Pulmonary artery endothelial cell (primary cell): ENCODE measurements at places on chromosomes 1 and 21. TPM values are rescaled to one million over a fixed set of nuclear protein-coding genes. Genes with fewer than 3 reads are reported as not detected.

VANGL2 gene
- total RNA-seq = not detected in 2 replicates

PPIAL4G gene
- not detected in 2 replicates for total RNA-seq

OR2L8 gene
- total RNA-seq = not detected in 2 replicates

CLCA1 gene
- total RNA-seq = not detected in 2 replicates

AGTRAP gene
- 44.6 and 45.2 TPM in 2 replicates for total RNA-seq

DIO1 gene
- not detected in 2 replicates for total RNA-seq

THEM5 gene
- total RNA-seq = not detected in 2 replicates

KRTAP10-7 gene
- not detected in 2 replicates for total RNA-seq

NEK2 gene
- total RNA-seq = 19.7 and 45.8 TPM in 2 replicates

PLA2G2F gene
- total RNA-seq = not detected in 2 replicates

KLHDC7A gene
- not detected in 2 replicates for total RNA-seq

TSSK3 gene
- 0.20 TPM in 1 of 2 replicates, not detected in the other for total RNA-seq

FMO1 gene
- total RNA-seq = not detected in 2 replicates

FGR gene
- total RNA-seq = 0.07 and 0.18 TPM in 2 replicates
